Dermis blood vessel endothelial cell (primary cell): ENCODE measurements at places on chromosomes 4 and X. TPM values are rescaled to one million over a fixed set of nuclear protein-coding genes. Genes with fewer than 3 reads are reported as not detected.

The MAGEA11 gene
- not detected in 2 replicates for total RNA-seq

The SYTL4 gene
- 31.7 and 52.4 TPM in 2 replicates for total RNA-seq

The FGG gene
- total RNA-seq = 0.19 TPM in 1 of 2 replicates, not detected in the other

The ZFP92 gene
- 0.51 and 0.70 TPM in 2 replicates for total RNA-seq

The DOCK11 gene
- 0.42 and 0.51 TPM in 2 replicates for total RNA-seq

The ARX gene
- not detected in 2 replicates for total RNA-seq

The PAGE2 gene
- total RNA-seq = not detected in 2 replicates

The TGIF2LX gene
- not detected in 2 replicates for total RNA-seq

The ZNF674 gene
- total RNA-seq = 4.1 and 6.6 TPM in 2 replicates

The MAGEA1 gene
- total RNA-seq = not detected in 2 replicates

DNA sequence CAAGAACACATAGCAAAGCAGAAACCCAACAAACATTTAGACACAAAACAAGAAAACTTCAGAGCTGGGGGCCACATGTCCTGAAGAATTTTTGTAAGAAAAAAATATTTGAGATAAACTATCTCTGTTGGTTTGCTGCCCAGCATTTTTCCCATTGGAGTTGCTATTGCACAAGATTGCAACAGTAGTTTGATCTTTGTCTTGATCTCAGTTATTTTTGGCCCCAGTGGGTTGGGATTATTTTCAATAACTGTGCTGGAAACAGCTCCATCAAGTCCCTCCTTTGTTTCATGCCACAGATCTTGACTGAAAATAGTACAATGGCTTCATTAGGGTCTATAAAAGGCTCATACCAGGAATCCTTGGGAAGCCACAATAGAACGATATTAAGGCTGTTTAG lies 103.8 kb upstream of the RAI2 start:
- no peak for DNase-seq

DNA sequence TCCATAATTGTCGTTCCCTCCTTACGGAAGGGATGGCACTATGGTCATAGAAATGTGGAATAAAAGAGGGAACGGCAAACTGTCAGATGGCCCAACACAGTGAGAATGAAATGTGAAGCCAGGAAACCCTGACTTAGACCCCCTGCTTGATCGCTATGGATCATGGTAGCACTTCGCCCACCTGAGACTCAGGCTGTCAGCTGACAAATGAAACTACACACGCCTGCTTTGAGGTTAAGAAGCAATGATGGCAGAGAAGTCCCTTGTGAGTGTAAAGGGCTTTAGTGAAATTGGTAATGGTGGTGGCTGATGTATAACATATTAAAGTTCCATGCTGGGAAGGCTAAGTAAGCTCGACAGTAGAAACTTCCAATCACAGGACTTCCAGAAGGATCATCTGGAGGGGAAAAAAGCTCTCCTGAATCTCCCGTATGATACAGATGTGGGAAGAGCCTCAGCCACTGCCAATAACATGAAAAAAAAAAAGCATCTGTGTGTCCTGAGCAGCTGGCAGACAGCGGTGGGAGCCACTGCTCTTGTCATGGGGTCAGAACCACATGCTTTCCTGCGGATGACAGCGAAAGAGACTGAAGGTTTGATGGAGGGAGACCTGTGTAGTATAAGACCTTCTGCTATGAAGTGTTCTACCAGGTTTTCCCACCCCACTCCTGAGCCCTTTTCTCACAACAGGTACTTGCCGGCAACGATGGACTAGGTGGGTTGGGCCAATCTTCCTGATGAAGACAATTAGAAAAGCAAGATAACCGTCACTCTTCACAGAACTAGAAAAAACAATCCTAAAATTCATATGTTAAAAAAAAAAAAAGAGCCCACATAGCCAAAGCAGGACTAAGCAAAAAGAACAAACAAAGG lies 107.6 kb downstream of the AFAP1 start:
- no peak for DNase-seq

DNA sequence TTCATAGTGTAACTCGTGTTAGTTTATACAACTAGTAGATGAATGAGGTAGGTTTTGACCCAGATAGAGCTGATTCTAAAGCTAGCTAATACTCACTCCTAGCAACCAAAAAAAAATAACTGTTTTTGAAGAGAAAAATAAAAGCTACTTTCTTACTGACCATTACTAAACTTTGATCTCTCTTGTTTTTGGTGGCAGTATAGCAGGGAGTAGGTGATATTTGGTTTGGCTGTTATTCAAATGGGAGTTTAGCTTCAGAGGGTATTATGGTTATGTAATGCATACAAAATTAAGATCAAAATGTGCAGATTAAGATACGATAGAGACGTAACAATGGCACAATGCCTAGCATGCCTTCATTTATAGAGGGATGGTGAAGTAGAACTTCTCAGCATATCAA lies 1104.5 kb downstream of the PCDH19 start:
- no peak for DNase-seq

GRCh38 chr4:173910891-173911290 lies 372.6 kb downstream of the FBXO8 start:
- DNase-seq = no peak

GRCh38 chr4:2426069-2426397 lies 7.3 kb downstream of the CFAP99 start:
- no peak for DNase-seq

DNA sequence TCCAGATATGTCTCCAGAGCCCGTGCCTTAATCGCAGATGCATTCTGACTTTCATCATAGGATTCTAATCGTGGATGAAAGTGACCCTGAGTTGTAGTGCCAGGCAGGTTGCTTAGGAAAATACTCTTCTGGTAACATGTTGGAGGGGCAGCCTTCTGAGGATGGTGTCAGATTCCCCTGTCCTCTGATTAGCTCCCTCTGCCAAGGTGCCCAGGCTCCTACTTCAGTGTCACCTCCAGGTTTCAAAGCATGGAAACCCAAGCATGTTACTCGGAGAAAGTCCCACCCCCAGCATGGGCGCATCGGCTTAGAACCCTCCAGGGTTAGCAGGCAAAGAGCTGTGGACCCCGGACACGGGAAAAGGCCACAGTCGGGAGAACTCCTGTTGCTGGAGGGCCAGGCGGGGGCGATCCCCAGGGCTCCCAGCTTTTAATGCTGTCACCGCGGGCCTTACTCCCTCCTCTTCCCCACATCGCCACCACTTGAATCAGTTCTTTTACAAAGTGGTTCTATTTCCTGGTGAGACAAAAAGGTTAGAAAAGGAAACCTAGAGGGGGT lies 44.5 kb downstream of the TRIM2 start:
- no peak for DNase-seq

DNA sequence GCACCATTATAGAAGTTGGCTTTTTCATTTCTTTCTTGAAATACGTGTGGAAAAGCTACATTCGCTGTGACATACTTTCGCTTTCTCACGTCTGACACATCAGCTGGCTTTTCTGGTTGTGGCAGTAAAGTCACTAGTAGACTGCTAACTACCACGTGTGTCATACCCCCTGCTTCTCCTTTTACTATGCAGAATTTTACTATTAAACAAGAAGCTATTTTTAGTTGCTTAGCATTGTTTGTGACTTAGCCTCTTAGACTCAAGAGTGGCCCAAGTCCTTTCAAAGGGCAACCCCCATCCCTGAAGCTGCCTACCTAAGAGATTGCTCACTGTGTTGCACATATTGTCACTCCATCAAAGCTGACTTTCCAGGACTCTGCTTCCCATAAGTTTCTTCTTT lies 2.1 kb upstream of the IL2 start:
- peak; percentile 7 for DNase-seq

DNA sequence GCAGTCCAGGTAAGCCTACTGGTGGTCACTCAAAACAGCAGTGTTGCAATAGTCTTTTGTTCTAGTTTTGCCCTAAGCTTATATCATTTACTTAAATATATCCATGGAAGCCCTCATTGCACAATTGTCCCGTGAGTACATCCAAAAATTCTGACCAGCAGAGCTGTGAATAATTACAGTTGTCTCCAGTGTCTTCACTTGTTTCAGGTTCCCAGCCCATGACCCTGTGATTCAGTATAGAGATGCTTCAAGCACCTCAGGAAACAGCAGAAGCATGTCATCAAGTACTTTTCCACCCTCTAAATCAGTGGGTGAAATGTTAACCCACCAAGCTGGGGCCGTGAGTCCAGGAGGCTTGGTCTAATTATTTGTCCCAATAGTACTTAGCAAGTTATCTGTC lies 214.9 kb upstream of the RPS6KA3 start:
- no peak for DNase-seq

DNA sequence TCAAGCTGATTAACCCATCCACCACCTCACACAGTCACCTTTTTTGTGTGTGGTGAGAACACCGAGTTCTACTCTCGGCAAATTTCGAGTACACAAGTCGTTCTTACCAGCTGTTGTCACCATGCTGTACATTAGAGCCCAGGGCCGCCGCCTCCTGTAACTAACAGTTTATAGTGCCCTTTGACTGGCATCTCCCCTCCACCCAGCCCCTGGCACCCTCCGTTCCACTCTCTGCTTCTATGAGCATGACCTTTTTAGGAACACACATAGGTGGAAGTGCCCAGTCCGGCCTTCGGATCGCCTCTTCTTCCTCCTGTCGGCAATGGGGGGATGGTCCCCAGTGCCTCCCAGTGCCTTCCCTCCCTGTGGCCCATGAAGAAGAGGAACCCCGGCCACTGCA lies 141.4 kb downstream of the STK32B start:
- DNase-seq = no peak

DNA sequence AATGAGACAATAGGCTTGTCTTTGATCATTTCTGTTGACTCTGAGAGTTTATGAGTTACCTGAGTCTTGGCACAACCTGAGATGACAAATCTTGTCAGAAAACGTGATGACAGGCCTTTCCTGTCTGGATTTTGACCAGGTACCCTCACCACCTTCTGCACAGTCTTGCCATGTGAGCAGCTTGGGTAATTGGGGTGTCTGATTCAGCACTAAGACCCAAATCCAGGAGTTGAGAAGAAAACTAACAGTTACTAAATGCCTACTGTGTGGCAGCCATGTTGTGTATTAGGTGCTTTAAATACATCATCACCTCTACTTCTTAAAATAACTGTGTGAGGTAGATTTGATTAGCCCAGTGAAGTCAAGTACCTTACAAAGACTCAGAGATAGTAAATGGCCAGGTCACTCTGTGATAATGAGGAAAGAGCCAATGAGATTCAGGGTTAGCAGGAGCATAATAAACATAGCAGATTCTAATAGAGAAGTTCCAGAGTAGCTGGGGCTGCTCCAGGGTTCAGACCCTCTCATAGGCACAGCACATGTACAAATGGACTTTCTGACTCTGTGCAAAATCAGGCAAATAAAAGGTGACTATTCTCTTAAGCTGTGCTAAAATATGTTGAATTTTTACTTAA lies 2.8 kb downstream of the EREG start:
- DNase-seq = no peak

GRCh38 chr4:56323327-56323726 lies 64.0 kb downstream of the AASDH start:
- DNase-seq = no peak

DNA sequence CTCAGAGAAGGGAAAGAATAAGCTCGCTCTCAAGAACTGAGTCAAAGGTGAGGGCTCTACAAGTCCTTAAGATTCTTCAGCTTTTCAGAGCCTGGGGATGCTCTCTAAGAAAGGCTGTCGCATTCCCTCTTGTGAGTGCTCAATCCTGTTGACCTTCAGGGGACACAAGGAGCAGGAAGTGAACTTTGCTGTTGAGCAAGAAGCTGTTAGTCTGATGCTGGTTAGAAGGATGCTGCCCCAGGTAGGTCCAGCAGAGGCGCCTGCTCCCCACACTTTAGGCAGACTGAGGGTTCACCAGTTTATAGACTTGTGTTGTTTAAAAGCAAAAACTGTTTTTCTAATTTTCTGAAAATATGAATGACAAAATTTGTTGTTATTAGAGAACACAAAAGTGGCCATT lies 125.4 kb upstream of the SPOCK3 start:
- no peak for DNase-seq

GRCh38 chr4:92183825-92184224 lies 119.9 kb upstream of the GRID2 start:
- no peak for DNase-seq

DNA sequence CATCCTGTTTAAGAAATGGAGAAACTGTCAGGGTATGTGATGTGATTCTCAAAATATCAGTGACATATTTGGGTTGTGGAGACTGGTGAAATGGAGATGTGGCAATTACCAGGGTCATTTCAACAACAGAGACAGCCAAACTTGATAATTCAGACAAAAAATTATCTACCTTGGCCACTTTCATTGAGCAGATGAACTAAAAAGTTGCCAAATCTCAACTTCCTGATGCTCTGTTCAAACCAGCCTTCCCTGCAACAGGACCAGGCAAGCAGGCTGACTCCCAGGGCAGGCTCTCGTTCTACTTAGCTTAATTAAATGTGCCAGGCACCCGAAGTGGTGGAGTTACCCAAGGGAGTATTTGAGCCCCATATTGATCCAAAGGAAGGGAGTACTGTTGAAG lies 199.6 kb downstream of the AFF2 start:
- no peak for DNase-seq

GRCh38 chr4:180680305-180680704 lies 1562.9 kb upstream of the TENM3 start:
- no peak for DNase-seq

- DNase-seq = peak; percentile 86
Measured at GRCh38 chr4:101730291-101731117, 60.0 kb upstream of the BANK1 start.

- no peak for DNase-seq
Measured at GRCh38 chr4:17138847-17139246, 240.4 kb upstream of the LDB2 start.

DNA sequence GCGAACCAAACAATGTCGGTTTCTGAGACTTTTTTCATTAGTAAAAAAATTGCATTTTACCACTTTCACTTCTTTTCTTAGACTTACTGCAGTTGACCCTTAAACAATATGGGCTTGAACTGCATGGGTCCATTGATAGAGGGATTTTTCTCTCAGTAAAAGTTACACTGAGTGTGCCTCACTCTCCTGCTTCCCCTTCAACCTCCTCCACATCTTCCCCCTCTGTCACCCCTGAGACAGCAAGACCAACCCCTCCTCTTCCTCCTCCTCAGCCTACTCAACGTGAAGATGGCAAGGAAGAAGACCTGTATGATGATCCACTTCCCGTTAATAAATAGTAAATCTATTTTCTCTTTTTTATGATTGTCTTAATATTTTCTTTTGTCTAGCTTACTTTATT lies 43.4 kb downstream of the TEC start:
- DNase-seq = no peak

DNA sequence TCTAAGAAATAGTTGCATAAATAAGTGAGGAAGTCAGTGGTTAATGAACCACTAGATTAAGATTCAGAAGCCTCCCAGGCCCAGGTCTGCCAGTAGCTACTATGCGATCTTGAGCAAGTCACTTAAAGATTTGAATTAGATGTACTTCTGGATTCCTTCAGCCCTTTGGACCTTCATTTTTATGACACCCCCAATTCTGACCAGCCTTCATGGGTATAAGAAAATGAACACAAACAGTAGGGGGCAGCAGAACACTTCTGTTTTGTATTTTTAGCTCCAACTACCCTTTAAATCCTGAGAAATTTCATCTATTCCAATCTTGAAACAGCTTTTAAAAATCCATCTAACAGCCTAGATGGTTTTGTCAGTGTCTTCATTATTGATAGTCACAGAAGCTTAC lies 19.0 kb downstream of the TMEM47 start:
- peak; percentile 65 for DNase-seq

GRCh38 chr4:151166636-151167035 lies 67.2 kb downstream of the RPS3A start:
- no peak for DNase-seq
